Fibroblast of the aortic adventitia (primary cell): ENCODE measurements at places on chromosomes 7 and 10.

GRCh38 chr7:18901351-18901750 is 216.1 kb downstream of the TWIST1 start:
- DNase-seq, result peak; percentile 17

- DNase-seq, result no peak
Observed at GRCh38 chr7:21579341-21580072, 36.7 kb downstream of the DNAH11 start.

DNA sequence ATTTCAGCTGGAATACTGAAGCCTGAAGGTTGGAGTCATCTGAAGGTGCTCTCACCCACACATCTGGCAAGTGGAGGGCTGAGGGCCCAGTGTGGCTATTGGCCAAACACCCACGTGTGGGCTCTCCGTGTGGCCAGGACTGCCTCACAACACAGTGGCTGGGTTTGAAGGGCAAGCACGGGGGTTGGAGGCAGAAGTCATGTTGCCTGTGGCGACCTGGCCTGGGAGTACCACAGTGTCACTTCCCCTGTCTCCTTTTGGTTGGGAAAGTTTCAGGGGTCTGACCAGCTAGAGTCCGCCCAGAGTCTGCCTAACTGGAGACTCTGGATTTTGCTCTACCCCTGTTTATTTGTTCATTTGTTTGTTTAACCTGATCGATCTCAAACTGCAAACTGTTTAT is 169.5 kb downstream of the DNAJB6 start:
- no peak for DNase-seq

DNA sequence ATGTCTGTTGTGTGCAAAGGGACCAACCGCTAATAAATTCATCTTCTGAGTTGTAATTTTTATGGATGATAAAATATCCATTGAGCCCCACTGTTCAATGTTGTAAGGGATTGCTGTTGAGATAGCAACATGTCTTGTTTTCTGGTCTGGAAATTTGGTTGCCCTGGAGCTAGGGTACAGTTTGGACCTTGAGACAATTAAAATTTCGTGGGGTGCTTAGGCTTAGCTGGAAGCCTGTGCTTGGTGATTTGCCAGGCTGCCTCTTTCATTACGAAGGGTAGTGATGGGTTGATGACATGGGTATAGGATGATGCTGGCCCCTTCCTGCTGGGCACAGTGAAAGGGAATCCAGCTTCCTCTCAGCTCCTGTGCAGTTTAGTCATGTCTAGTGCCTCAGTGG is 43.6 kb downstream of the PLCE1 start:
- no peak for DNase-seq
